MG63 (cell line): ENCODE measurements at places on chromosomes 11 and 22.
A peak's percentile ranks its signal among the peaks of the same experiment; 100 is the strongest.

- no peak for DNase-seq
These were observed 25.1 kb upstream of the PAMR1 start for GRCh38 chr11:35550374-35551036.

- DNase-seq = no peak
These were observed 278.4 kb upstream of the PDGFD start for GRCh38 chr11:104442321-104442720.

DNA sequence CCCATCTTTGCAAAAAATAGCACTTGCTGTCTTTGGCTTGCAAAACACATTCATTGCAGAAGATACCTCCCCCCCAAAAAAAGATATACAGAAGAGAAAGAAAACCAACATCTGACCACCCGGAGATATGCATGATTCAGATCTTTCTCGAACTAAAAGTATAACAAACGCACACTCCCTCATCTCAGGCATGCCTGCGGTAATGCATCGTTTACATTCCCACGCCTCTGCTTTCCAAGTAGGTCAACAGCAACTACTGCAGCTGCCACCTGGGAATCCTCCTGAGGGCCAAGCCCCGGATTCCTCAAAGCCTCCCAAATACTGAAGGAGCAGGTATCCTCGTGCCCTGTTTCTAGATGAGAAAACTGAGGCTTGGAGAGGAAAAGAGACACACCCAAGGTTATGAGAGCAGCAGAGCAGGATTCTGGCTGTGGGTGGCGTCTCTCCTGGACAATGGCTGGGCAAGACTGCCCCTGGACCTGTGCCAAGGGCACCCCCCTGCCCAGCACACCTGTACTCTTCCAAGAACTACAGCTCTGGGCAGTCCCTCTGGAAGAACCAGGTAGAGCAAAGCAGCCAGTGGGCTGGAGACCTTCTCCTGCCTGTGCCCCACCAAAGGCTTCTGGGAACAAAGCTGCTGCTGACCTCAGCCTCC lies 38.1 kb downstream of the NUP50 start:
- DNase-seq = peak; percentile 67

- DNase-seq = no peak
These were observed 117.6 kb downstream of the LDLRAD3 start for GRCh38 chr11:36061471-36061870.

DNA sequence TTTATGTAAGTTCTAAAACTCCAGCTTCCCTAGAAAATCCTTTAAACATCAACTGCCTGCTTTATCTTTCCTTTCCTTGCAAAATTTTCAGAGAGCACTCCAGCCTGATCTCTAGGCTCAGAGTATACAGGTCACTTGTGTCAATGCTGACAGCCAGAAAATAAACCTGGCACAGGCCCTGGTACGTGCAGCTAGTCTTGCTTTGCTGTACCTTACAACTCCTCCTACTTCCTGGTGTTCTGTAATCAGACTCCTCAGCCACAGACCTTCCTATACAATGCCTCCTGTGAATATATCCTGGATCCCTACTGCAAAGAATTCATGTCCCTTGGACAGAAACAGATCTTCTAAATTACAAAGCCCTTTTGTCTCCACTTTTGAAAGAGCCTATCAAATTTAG lies 24.2 kb upstream of the TMEM123 start:
- DNase-seq = peak; percentile 59

DNA sequence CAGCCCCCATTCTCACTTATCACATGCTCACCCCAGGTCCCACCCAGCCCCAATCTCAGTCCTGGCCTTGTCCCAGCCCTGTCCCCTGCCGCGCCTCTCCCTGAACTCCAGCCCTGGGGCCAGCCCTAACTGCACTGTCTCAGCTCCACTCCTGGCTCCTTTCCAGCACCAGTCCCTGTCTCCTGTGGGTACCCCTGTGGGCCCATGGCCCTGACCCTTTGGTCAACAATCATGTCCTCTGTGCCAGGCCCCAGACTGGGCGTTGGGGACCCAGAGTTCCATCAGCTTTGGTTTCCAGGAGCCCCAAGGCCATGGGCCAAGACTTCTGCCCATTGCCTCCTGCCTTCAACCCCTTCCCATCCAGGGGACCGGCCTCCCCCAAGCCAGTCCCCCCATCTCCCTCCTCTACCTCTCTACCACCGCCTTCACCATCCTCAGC lies 757 bp downstream of the SPI1 start:
- no peak for DNase-seq

DNA sequence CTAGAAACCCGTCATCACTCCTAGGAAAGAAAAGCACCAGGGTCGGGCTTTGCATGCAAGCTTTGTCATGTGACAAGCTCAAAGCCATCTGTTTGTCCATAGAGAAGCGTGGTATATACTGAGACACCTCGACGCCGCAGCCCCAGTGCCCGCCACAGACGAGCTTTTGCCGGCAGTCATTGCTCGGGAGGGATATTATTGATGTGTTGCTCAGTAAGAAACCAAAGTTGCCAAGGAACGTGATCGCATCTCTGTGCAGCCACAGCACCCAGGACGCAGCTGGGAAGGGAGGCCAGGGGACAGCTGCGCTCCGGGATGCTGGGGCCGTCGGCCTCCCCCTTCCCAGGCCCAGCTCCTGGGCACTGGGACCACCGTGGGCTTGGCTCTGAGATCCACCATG lies 89.5 kb upstream of the KCNQ1OT1 start:
- DNase-seq = no peak

- DNase-seq = no peak
These were observed 115.6 kb downstream of the PTPRJ start for GRCh38 chr11:48095779-48096470.

- DNase-seq = no peak
These were observed 6.6 kb downstream of the TRIM34 start for GRCh38 chr11:5631417-5631816.

GRCh38 chr11:125743681-125744080 lies 2.4 kb upstream of the PATE1 start:
- DNase-seq = no peak

DNA sequence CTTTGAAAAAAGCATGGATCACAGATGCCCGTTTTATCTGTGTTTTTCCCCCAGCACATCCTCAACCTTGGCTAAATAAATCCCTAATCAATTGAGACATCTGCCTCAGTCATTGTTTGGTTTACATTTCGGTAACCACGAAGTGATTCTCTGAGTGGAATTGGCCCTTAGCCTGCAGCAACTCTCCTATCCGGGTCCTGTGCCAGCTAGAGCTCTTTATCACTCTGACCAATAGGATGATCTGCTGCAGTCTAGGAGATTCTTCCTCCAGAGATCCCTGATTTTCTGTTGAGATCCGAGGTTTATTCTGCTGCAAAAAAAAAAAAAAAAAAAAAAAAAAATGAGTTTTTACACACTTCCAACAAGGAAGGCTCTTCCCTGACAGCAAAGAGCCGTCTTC lies 137.3 kb downstream of the KCNA4 start:
- DNase-seq = no peak

GRCh38 chr11:18743900-18744514 lies 18.0 kb upstream of the IGSF22 start:
- no peak for DNase-seq

DNA sequence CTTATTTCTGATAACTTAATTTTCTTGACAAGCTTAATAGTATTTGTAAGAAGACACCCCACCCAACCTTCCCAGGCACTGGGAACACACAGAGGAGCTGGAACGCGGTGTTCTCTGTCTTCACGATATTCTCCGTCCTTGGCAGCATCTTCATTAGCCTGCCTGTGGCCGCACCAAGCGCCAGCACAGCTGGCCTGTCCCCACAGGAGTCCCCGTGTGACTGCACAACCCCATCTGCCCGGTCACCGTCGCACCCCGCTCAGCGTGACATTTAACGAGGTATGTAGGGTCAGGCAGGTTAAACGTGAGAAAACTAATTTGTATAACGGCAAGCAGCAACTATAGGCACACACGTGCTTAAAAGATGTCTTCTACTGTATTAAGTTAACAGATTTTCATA lies 293.3 kb downstream of the BRD1 start:
- no peak for DNase-seq

GRCh38 chr11:116605543-116606459 lies 167.0 kb downstream of the BUD13 start:
- peak; percentile 24 for DNase-seq

DNA sequence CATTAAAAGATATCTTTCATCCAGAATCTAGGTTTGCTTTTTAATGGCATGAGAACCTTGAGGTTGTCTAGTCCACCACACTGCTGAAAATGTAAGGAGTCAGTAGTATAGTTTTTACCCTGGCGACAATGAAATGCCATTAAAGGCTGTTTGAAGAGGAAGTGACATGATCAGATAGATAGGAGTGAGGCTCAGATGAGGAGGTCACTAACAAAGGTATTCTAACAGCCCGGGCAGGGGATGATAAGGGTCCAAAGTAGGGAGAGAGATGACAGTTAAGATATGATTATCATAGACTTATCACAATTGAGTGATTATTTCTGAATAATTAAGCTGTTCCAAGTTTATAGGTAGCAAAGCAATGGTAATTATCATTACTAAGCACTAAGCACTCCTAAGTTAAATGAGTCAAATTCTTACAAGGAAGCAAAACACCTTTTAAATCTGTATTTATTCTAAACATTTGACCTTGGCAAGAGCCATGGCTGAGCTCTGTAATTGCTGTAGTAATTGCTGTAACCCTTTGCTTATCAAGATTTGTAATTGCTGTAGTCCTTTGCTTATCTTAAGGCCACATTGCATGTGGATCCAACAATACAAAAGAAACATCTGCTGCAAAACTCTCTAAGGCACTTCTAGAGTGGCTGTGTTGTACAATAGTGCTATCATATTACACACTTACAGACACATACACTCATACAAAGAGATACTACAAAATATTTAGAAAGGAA lies 92.6 kb downstream of the ENTHD1 start:
- no peak for DNase-seq

DNA sequence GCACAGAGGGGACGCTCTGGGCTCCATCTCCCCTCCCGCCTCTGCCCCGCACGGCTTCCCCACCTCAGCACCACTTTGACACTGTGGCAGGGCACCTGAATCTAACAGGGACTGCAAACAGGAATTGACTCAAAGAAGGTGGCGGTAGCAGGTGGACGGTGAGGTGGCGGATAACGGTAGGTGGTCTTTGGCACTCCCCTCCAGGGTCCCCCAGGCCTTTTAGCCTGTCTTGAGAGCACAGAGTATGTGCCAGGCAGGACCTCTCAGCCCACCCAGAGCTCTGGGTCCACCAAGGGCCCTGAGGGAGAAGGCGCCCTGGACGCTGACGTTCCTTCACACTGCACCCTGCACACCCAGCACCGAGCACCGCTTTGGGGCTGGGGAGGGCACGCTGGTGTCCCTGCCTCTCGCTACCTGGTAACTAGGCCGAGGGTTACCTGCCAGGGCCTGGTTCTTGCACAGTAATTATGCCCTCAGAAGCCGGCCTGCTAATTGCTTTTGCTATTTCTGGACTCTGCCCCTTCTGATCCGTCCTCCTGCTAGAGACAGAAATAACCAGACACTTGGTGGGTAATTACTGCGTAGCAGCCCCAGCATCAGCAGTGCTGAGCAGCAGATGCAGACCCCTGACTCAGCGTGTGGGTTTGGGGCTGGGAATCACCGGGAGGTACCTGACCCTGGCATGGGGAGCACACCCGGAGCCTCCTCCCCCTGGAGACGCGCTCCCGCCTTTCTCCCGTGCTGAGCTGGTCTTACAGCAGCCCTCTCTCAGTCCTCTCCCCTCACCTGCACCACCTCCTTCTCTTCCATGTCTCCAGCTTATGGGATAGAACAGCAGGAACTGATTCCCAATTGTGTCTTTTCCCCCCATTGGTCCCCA lies 103.3 kb upstream of the B3GAT1 start:
- no peak for DNase-seq

- no peak for DNase-seq
These were observed 13.2 kb downstream of the TKFC start for GRCh38 chr11:61345954-61346843.

GRCh38 chr11:61477126-61477525 lies 31.4 kb upstream of the LRRC10B start:
- DNase-seq = no peak

- DNase-seq = peak; percentile 92
These were observed 56.4 kb downstream of the MYH9 start for GRCh38 chr22:36331306-36331911.

GRCh38 chr11:96168623-96169022 lies 174.4 kb downstream of the MAML2 start:
- peak; percentile 68 for DNase-seq

DNA sequence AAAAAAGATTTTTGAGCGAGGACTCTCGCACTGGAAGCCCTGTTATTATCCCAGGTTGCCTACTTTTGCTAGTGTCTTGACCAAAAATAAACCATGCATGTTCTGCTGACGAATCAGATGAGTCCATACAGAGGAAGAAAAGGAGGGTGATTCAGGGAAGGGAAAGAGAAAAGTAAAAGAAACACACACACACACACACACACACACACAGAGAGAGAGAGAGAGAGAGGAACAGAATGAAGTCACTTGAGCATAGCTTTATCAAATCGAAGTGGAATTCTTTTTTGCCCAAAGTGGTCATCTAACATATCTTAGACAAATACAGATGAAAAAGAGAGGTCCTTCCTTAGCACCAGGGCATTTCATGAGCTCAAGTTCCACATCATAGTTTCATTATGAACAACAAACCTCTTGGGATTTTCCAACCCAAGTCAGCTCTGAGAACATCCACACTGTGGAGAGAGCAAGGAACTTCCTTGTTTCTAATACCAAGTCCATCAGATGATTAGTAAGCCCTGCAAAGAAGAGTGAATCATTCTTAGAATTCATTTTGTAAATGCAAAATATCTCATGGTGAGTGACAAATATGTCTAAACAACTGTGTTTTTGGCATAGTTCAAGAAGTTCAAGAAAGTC lies 7.7 kb upstream of the MMP12 start:
- peak; percentile 17 for DNase-seq

DNA sequence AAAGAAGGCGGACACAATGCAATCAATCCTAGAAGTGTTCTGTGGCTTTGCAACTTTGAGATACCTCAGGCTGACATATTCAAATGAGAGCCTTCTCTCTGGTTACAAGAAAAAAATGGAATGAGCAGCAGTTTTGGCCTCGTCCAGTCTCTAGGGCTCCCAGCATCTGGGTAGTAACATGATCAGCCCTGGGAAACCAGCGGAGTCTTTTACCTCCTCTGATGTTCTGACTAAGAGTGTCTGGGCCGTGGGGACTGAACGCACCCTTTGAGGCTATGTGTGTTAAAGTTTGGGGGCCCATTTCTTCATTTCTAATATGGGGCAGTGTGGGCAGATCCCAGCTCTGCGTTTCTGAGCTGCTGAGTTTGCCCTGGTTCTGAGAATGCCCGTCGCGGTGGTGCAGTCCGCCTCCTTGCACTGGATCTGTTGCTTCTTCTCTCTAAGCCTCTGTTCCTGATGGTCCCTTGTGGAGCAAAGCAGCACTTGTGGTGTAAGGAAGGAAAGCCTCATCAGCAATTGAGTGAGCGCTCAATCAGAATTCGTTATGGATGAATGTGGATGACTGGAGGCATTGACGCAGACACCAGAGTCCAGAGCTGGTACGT lies 8.1 kb downstream of the PARVB start:
- no peak for DNase-seq

DNA sequence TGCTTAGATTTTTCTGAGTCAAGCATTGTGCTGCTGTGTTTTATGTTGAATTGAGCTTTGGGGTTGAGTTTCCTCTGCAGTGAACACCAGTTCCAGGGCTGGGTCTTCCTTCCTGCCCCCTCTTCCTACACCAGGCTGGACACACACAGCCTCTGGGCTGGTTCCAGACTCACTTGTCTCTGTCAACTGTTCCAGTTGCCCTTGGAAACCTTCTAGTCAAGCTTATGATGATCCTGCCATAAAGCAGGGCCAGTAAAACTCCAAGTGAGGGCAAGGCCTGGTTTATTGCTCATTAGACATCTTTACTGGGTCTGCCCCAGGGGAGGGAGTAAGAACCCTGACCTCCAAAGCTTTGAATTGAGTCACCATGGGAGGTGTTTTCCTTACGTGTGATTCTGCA lies 61.1 kb downstream of the KIAA1671 start:
- DNase-seq = no peak

GRCh38 chr11:68843703-68844312 lies 2.1 kb upstream of the CPT1A start:
- no peak for DNase-seq
